ENCODE measurements at places on chromosomes 3 and 15. TPM values are rescaled to one million over a fixed set of nuclear protein-coding genes. Genes with fewer than 3 reads are reported as not detected.
A peak's percentile ranks its signal among the peaks of the same experiment; 100 is the strongest.

The SOX14 gene
- not detected for total RNA-seq

The GATA2 gene
- total RNA-seq = 1.1 TPM

The C3orf22 gene
- not detected for total RNA-seq

The ZNF80 gene
- total RNA-seq = 0.15 TPM

The SLC7A14 gene
- total RNA-seq = not detected

The RLBP1 gene
- not detected for total RNA-seq

The VEPH1 gene
- not detected for total RNA-seq

The COL8A1 gene
- not detected for total RNA-seq

The GOLGA8N gene
- total RNA-seq = 6.3 TPM

The CX3CR1 gene
- total RNA-seq = 0.37 TPM

The GOLGA8J gene
- not detected for total RNA-seq

The FGF7 gene
- total RNA-seq = not detected

DNA sequence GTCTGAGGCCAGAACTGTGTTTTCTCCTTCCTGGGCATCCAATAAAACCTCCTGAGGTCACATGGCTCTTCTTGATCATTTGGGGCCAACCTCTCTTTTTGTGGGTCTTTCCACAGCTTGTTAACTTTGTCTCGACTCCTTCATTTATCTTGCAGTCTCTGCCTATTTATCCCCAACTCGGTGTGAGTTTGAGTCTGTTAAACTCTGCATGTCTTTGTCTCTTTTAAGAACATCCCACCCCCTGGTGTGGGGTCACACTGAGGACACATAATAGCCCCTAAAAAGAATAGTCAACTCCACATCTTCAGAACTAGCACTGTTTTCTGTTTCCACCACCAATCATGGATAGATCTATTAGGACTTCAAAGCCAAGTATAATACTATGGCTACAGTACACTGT, 187.2 kb downstream of the TLE3 start:
- ATAC-seq = no peak

- no peak for ATAC-seq
Measured at GRCh38 chr3:160992712-160993111, 112.4 kb downstream of the B3GALNT1 start.

DNA sequence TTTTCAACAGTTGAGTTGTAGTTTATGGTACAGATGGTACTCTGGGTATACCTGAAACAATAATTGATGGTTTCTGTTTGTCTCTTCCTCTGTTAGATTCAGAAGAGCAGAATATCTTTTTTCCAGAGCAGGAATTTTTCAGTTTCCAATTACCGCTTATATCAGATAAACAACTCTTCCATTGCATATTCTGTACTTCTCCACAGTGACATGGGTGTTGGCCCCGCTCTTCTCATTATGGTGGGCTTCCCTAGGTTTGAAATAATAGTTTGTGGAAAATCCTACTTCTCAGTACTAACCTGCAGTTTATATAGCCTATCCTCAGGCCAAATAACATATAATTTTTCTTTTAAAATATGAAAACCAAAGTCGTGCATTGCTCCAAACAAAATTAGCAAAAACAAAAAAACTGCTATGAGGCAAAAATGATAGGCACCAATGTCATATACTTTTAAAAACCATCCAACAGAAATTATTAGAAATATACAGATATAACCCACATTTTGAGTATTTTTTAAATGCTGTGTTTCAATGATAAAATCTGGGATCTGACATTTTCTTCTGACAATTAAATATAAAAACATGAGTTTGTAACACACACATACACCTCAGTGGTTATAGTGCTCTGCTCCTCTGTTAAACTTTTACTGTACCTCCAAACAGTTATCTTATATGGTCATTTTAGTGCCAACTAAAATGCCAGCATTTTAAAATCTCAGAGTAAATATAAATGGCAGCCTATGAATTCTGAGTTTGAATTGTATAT, 56.8 kb downstream of the CMSS1 start:
- no peak for ATAC-seq

GRCh38 chr3:177287231-177287630, 89.9 kb upstream of the TBL1XR1 start:
- no peak for ATAC-seq

DNA sequence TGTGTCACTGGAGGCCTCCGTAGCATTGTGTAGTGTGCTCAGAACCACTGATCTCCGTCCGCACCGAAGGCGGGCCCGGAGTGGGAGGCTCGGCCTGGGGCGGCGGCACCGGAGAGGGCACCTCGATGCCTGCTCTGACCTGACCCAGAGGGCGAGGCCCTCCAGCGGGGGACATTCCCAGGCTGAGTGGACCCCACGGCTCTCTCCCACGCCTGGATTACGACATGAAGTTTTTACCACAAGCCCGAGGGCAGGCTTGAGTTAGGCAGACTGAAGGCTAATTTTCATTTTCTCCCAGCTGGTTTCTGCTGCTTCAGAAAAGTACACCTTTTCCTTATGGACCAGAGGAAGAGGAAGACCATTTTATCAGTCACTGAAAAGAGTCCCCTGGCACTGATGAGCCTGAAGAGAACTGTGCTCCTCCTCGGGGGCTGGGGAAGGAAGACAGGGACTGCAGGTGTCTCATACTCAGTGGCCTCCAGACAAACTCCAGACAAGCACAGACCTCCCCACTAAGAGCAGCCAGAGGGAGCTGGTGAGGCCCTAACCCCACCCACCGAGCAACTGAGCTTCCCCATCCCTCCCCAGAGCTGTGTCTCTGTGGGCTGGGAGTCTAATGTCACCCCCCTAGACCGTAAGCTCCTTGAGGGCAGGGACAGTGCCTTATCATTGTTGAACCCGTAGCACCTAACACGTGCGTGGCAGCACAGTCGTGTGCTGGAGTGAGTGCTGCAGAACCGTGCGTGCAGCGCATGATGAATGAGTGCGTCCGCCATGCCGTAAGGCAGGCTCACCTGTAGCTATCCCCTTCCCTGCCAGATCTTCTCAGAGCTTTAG, 74.5 kb upstream of the BLM start:
- no peak for ATAC-seq

GRCh38 chr3:172305974-172306373, 142.3 kb downstream of the GHSR start:
- ATAC-seq = no peak

DNA sequence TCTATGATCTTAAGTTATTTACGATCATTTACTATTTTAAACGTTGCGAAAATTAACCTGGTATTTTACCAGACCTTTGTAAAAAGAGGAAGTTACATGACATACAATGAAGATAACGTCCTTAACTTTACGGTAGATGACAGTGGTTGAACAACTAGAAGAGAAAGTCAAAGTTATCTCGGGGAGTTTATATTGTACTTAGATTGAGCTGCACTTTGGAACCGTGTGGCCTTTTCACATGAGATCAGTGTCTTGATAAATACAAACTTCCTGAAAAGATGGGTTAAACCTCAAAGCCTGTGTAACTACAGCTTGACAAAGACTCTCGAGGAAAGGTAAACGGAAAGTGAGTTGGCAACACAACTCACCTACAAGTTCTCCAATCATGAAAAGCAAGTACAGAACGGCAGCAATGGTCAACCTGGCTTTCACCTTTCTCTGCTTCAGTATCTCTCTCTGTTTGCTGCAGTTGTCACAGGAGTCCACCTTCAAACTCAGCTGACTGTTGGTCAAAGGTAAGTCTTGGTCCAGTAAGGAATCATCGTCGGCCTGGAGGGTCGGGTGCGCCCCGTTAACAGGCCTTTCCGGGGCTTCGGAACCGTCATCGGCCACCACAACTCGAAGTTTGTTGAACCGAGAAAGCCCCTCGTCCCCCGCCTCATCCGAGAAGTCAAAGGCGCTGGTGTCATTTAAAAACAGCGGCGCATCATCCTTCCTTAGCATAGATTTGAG, 793 bp downstream of the SLC30A4 start:
- ATAC-seq = peak; percentile 13

GRCh38 chr3:118544458-118544857, 490.2 kb downstream of the IGSF11 start:
- ATAC-seq = no peak

- no peak for ATAC-seq
Measured at GRCh38 chr3:46095307-46095706, 68.0 kb upstream of the XCR1 start.

GRCh38 chr3:168117853-168118313, 22.2 kb upstream of the GOLIM4 start:
- ATAC-seq = no peak
